Foreskin fibroblast (primary cell): ENCODE measurements at places on chromosomes 11 and 22.

DNA sequence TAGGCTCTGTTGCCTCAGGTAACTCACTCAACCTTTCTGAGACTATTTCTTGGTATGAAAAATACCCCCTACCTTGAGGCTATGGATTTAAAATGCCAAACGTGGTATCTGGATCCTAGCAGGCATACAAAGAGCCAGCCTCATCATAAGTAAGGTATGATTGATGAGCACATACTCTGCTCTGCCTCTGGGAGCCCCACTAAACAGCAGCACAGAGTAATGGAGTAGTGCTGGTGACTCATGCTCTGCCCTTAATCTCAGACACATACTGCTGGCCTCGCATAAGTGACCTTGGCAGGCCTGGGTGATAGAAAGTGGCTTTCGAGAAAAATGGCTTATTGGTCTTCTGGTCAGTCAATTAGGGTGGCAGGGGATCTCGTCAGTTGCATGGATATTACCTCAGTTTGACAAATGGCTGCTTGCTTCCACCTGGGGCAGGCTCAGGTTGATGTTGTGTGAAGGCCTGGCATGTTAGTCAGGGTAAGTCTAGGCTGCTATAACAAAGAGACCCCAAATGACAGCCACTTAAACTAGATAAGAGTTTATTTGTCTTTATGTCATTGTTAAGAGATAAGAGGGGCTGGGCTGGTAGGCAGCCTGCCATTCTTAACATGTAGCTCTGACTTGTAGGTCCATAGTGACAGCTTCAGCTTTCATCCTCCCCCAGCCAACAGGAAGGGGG, 15.2 kb upstream of the SLC6A5 start:
- no peak for DNase-seq

DNA sequence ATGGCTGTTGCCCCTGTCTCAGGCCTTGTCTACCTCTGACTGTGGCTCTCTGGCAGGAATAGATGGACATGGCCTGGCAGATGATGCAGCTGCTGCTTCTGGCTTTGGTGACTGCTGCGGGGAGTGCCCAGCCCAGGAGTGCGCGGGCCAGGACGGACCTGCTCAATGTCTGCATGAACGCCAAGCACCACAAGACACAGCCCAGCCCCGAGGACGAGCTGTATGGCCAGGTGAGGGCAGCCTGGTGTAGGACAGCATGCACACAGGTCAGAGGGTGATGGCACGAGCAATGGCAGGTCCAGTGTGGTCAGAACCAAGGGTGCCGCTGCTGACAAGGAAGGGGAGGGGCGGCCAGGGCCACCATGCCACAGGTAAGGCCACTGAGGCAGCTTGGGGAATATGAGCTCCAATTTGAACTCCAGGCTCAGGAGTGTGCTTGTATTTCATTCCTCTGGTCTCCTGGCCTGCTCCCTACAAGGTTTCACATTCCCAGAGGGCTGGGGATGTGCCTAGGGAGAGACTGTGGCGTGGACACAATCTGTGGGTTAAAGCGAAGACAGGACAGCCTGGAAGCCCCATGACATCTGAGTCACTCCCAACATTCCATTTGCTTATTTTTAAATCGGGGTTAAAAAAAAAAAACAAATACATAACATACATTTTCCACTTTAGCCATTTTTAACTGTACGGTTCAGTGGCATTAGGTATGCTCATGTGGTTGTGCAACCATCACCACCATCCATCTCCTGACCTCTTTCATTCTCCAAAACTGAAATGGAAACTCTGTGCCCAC, 562 bp downstream of the FOLR3 start:
- DNase-seq: no peak

DNA sequence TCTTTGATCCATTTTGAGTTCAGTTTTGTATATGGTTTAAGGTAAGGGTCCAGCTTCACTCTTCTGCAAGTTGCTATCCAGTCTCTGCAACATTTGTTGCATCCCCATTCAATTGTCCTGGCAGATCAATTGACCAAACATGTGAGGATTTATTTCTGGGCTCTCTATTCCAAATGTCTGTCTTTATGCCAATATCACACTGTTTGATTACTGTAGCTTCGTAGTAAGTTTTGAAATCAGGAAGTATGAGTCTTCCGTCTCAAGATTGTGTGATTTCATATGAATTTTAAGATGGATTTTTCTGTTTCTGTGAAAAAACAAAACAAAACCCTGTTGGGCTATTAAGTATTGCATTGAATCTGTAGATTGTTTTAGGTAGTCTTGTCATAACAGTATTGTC, 17.0 kb downstream of the APLP2 start:
- DNase-seq: no peak

- DNase-seq: no peak
Observed at GRCh38 chr11:134373591-134374052, 38.4 kb downstream of the B3GAT1 start.
